ENCODE measurements at places on chromosomes 12 and 14. TPM values are rescaled to one million over a fixed set of nuclear protein-coding genes. Genes with fewer than 3 reads are reported as not detected.

GRCh38 chr12:75884465-75884985 lies 147.1 kb downstream of the PHLDA1 start:
- no peak for DNase-seq

- DNase-seq, result no peak
Measured at GRCh38 chr14:28776482-28777266, 10.1 kb downstream of the FOXG1 start.

DNA sequence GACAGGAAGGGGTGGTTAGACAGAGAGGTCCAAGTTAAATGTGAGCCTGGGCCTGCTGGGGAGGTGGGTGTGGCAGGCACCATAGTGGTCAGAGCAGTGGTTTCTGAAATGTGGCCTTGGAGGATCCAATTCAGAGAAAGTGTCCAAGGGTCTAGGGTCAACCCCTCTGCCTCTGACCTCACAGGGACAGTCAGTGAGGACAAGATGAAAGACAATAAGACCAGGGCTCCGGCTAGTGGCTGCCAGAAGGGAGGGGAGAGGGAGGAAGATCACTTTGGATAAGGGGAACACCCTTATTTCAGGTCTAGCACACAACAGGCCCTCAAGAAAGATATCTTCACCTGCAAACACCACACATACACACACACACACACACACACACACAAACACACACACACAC lies 335.1 kb downstream of the MED13L start:
- no peak for DNase-seq

- no peak for DNase-seq
Measured at GRCh38 chr14:53814392-53814791, 142.2 kb downstream of the BMP4 start.

DNA sequence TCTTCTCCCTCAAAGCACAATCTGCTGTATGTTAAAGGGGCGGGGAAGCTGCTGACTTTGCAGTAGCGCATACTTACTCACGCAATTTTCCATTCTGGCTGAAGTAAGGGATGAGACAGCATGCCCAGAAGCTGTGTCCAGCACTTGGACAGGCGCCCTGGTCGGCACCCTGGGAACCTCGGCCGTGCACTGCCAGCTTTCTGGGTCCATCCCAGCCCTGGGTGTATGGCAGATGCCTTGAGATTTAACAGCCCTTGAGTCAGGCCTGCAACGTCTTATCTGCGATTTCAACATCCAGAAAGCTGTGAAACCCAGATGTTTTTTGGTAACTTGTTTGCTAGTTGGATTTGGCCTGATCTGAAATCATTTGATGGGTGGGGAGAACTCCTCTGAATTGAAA lies 16.1 kb downstream of the EML1 start:
- DNase-seq, result no peak

DNA sequence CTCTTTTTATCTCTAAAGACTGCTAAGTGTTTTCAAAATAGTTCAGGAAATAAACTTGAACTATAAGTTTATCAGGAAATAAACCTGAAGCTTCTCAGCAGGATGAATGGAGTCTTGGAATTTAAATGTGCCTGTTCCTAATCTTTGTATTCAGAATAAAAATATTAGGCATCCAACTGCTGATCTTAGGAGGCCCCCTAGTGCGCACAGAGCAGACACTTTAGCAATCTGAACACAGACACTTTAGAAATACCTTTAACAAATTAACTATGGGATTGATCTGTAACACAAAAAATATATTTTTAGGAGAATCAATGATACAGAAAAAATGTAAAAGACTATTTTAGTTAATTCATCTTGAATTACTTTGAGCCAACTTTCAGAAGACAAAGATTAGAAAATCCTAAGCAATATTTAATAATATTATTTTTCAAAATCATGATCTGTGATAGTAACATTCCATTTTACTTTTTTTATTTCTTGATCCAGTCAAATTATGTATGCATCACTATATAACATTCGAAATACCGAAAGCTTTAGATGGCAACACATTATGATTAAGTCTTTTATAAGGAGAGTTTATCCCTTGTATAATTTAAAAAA lies 80.9 kb downstream of the SLC41A2 start:
- peak; percentile 34 for DNase-seq

DNA sequence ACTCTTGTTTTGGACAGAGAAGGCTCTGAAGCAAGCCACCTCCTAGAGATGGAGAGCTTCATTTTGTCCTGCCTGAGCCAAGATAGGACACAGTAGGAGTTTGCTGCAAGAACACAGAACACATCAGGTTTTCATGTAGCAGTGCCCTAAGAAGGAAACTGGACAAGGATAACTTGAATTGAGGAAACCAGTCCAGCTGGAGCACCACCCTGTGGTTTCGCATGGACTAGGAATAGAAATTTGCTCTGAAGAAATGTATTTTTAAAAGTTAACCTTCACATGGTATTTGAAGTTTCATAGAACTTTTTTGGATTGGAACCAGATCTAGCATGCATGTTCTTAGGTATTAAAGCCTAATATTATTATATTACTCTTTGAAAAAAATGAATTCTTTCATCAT lies 68.8 kb downstream of the RERG start:
- no peak for DNase-seq

DNA sequence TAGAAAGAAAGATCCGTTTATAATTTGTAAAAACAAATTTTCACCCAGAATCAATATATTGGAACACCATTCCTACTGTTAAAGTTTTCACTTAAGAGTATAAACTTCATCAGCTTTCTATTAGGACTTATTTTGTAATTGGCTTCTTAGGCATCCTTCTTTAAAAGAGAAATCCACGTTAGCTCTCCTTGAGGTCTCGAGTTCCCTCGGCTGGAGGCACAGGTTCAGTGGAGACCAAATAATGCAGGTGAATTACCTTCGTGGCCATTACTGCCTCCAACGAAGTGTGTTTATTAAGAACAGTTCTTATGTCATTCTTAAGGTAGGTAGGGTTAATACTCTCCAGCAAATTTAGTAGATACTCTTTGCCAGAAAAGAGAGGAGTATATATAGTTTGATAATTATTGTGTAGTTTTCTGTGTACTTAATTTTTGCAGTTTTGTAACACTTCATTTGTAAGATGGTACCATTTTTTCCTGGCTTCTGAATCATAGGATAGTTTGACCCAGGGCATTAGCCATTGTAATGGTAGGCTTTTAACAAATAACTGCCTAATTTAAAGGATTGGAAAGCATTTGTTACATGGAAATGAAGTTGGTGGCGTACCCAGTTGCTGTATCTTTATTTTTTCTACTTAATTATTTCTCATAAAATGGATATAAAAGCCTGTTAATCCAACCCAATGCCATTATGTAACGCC lies 2.2 kb downstream of the CALM1 start:
- DNase-seq, result no peak

- DNase-seq, result no peak
Measured at GRCh38 chr12:25200703-25201102, 5.7 kb downstream of the ETFRF1 start.

- peak; percentile 83 for DNase-seq
Measured at GRCh38 chr12:12010277-12011039, 60.3 kb upstream of the BCL2L14 start.

DNA sequence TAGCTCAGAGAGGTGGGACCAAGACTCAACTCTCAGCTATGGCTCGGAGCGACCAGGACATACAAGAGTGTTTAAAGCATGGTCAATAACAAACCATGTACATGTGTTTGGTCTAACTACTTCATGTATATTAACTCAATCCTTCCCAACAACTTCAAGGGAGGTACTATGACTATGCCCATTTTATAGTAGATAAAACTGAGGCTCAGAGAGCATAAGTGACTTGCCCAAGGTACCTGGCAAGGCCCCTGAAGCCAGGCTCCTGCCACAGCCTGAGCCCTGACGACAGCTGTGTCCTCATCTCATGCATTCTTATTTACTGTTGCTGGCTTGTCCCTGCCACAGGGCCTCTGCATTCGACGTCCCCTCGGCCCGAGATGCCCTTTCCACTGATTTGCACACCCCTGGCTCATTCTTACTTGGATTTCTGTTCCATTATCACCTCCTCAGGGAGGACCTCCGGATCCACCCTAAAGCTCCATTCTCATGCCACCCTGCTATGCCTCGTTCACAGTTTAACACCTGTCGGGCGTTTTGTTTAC lies 2.6 kb downstream of the TESC start:
- no peak for DNase-seq

- peak; percentile 95 for DNase-seq
Measured at GRCh38 chr14:75249251-75249957, 29.2 kb upstream of the FOS start.

The SLC10A1 gene
- not detected for total RNA-seq

The PHC1 gene
- total RNA-seq, result 36.8 TPM

The SOCS2 gene
- total RNA-seq, result 3.1 TPM

The DAO gene
- total RNA-seq, result not detected

The RD3L gene
- total RNA-seq, result not detected

Measured in naive thymus-derived CD4-positive, alpha-beta T cell (primary cell).